Astrocyte (in vitro differentiated cells and primary cell): ENCODE measurements at places on chromosomes 5 and 9.

DNA sequence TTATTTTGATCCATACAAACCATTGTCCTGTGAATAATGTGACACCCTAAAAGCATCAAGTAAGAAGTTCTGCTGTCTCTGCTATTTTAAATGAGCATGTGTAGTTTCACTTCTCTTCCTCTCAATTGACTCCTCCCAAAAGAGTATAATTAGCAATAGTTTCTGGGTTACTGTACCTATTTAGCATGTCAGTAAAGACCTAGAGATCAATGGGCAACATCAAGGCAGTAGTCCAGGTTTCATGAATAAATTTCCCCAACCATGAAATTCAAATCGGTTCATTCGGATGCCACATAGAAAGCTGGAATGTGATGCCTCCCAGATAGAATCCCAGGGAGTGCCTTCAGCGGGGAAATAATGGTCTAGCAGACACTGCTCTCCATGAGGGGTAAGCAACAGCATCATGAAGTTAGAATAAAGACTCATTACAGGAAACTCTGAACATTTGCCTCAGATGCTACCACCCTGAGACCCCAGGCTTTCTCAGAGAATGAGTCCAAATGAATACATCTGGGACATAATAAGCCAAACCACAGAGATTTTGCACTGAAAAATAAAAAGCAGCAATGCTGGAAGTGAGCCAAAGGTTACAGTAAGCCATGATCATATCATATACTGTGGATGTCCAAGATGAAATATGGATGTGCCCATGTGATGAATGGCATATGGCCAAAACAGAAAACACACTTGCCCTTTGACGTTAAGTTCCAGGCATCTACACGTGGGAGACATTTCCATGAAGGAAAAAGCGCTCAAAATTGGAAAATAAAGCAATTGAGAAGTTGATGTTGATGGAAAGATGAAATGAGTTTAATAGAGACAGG is 1107.0 kb upstream of the SEMA6A start:
- H3K27me3 ChIP-seq = no peaks in the 10 kb centered on the region
- no peak overlapping the region for H3K4me3 ChIP-seq
- DNase-seq = no peak
- H3K36me3 ChIP-seq = no peaks in the 10 kb centered on the region

- H3K4me3 ChIP-seq = no peak overlapping the region
- H3K36me3 ChIP-seq = no peaks in the 10 kb centered on the region
- no peaks in the 10 kb centered on the region for H3K4me1 ChIP-seq
- no peaks in the 10 kb centered on the region for H3K27me3 ChIP-seq
- no peak for DNase-seq
Measured at GRCh38 chr9:89798547-89799120, 193.8 kb downstream of the GADD45G start.

GRCh38 chr5:145917288-145917687 is 19.1 kb upstream of the SH3RF2 start:
- H3K27me3 ChIP-seq = no peaks in the 10 kb centered on the region
- H3K27ac ChIP-seq = no peak overlapping the region
- H3K4me1 ChIP-seq = peaks cover 8% of the 10 kb centered on the region

DNA sequence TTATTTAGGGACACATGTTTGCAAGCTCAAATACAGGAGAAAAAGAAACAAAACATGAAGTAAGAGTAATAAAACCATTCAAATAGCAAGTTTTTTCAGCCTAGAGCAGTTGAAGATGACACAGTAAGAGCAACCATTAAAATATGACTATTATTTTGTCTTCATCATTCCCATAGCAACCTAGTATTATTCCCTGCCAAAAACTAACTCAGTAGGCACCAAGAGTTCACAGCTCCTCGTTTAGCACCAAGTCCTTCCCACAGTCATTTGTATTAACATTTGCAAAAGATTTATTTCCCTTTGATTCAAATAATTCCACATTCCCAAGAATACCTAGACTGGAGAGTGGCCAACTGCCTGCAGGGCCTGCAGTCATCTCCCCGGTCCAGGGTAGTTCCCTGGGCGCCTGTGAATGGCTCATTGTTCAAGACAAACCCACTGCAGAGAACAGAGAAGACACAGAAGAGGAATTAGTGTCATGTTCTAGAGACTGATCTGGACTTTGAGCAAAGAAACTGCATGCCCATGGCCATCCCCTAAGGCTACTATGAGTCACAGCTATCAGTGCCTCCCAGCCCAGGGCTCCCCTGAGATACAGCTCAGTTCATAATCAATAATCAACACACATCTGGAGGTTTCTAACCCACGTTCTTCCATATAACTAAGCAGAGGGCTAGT is 139.1 kb upstream of the MAP3K1 start:
- no peak overlapping the region for H3K27ac ChIP-seq
- no peak overlapping the region for H3K4me3 ChIP-seq
- H3K4me1 ChIP-seq = no peaks in the 10 kb centered on the region

- H3K27me3 ChIP-seq = no peaks in the 10 kb centered on the region
- H3K36me3 ChIP-seq = no peaks in the 10 kb centered on the region
- no peak overlapping the region for H3K4me3 ChIP-seq
- H3K27ac ChIP-seq = no peak overlapping the region
- no peaks in the 10 kb centered on the region for H3K4me1 ChIP-seq
Measured at GRCh38 chr5:107322936-107323335, 347.8 kb downstream of the EFNA5 start.

DNA sequence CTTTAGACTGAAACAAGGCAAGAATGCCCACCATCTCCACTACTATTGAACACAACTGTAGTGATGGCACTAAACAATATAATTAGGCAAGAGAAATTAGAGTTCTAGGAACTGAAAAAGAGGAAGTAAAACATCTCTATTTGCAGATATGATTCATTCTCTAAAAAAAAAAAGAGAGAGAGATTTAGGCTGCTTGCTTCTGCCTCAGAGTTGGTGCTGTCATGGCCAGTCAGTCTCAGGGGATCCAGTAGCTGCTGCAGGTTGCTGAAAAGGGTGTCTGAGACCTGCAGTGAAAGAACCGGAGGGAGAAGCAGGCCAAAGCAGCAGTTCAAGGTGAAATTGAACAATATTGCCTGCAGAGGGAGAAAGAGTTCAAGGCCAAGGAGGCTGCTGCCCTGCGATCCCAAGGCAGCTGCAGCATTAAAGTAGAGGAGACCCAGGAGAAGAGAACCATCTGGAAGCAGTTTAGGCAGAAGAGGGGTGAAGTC is 72.5 kb downstream of the AP3B1 start:
- H3K4me3 ChIP-seq = no peak overlapping the region
- H3K27me3 ChIP-seq = no peaks in the 10 kb centered on the region
- no peak for DNase-seq
- no peak overlapping the region for H3K27ac ChIP-seq
- H3K36me3 ChIP-seq = peaks cover 4% of the 10 kb centered on the region

DNA sequence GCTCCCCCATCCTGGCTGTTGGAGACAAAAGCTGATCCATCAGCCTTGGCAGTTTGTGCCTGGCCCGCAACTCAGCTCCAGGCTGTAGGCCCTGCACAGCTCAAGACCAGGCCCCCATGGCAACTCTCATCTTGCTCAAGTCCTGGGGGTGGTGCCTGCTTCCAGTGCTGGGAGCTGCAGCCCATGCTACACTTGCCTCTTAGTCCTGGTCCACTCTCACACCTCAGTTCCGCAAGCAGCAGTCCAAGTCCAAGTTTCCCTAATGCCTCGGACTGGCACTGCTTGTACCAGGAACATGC is 14.2 kb downstream of the AHRR start:
- H3K4me1 ChIP-seq = no peaks in the 10 kb centered on the region
- no peaks in the 10 kb centered on the region for H3K27me3 ChIP-seq
- no peak overlapping the region for H3K27ac ChIP-seq
- DNase-seq = no peak
- H3K4me3 ChIP-seq = no peak overlapping the region

DNA sequence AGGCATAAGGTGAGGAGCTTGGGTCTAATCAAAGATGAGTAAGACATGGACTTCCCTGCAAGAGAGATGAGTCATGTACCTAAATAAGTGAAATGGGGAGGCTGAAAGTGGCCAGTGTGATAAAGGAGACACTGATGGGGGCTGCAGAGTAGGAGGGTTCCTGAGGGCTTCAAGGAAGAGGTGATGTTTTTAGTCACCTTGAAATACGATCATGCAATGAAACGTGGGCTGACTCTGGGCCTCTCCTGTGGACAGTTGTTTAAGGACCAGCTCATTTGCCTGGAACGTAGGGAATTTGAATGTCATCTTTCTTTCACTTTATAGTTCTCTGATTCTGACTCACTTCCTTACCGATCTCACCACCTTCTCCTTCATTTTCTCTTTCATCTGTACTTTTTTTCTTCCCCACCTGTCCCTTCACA is 49.6 kb upstream of the CPLX2 start:
- DNase-seq = peak; percentile 2
- H3K4me3 ChIP-seq = no peak overlapping the region
- H3K4me1 ChIP-seq = no peaks in the 10 kb centered on the region
- H3K36me3 ChIP-seq = no peaks in the 10 kb centered on the region

- no peak overlapping the region for H3K27ac ChIP-seq
- DNase-seq = no peak
- no peaks in the 10 kb centered on the region for H3K4me1 ChIP-seq
- no peak overlapping the region for H3K4me3 ChIP-seq
- H3K27me3 ChIP-seq = no peaks in the 10 kb centered on the region
- no peaks in the 10 kb centered on the region for H3K36me3 ChIP-seq
Measured at GRCh38 chr9:17962747-17963146, 383.9 kb downstream of the SH3GL2 start.

GRCh38 chr5:444226-444625 is 1.2 kb downstream of the EXOC3 start:
- H3K27ac ChIP-seq = no peak overlapping the region
- peaks cover 21% of the 10 kb centered on the region for H3K36me3 ChIP-seq
- DNase-seq = no peak
- H3K27me3 ChIP-seq = no peaks in the 10 kb centered on the region

GRCh38 chr5:153367466-153367865 is 123.0 kb upstream of the GRIA1 start:
- no peak for DNase-seq
- no peaks in the 10 kb centered on the region for H3K36me3 ChIP-seq
- H3K4me1 ChIP-seq = no peaks in the 10 kb centered on the region
- no peaks in the 10 kb centered on the region for H3K27me3 ChIP-seq
- H3K4me3 ChIP-seq = no peak overlapping the region
- no peak overlapping the region for H3K27ac ChIP-seq

GRCh38 chr5:67986761-67987160 is 228.8 kb upstream of the PIK3R1 start:
- no peaks in the 10 kb centered on the region for H3K4me1 ChIP-seq
- no peak overlapping the region for H3K4me3 ChIP-seq
- H3K27me3 ChIP-seq = no peaks in the 10 kb centered on the region
- no peak for DNase-seq

DNA sequence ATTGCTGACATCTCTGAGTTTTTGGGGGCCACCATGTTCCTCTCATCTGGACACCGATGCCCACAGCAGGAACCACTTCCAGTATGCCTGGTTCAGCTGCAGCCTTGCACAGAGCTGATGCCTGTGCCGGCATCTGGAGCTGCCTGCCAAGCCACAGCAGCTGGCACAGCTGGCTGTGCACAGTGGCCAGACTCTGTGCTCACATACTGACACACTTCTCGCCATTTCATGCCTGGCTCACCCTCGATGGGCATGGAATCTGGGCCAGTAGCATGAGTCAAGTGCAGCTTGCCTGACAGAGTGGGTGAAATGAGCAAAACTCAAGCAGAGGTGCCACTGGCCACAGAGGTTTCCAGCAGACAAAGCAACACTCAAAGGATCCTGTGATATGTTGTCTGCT is 863.4 kb downstream of the DNAH5 start:
- H3K4me1 ChIP-seq = no peaks in the 10 kb centered on the region
- no peak overlapping the region for H3K27ac ChIP-seq
- no peak overlapping the region for H3K4me3 ChIP-seq
- no peak for DNase-seq
- H3K36me3 ChIP-seq = no peaks in the 10 kb centered on the region

- no peak overlapping the region for H3K4me3 ChIP-seq
- H3K4me1 ChIP-seq = no peaks in the 10 kb centered on the region
- no peak for DNase-seq
- H3K27me3 ChIP-seq = peaks cover 11% of the 10 kb centered on the region
- H3K27ac ChIP-seq = no peak overlapping the region
Measured at GRCh38 chr9:132498531-132499210, 83.7 kb upstream of the BARHL1 start.

GRCh38 chr5:175623088-175623487 is 34.8 kb upstream of the HRH2 start:
- no peaks in the 10 kb centered on the region for H3K4me1 ChIP-seq
- no peak overlapping the region for H3K27ac ChIP-seq
- H3K27me3 ChIP-seq = no peaks in the 10 kb centered on the region

- H3K27me3 ChIP-seq = no peaks in the 10 kb centered on the region
- H3K4me3 ChIP-seq = no peak overlapping the region
- peaks cover 41% of the 10 kb centered on the region for H3K36me3 ChIP-seq
- DNase-seq = no peak
- peaks cover 20% of the 10 kb centered on the region for H3K4me1 ChIP-seq
Measured at GRCh38 chr5:151036556-151036955, 16.2 kb downstream of the GPX3 start.

- H3K27ac ChIP-seq = no peak overlapping the region
- H3K27me3 ChIP-seq = peaks cover 13% of the 10 kb centered on the region
- no peak overlapping the region for H3K4me3 ChIP-seq
Measured at GRCh38 chr5:171492781-171493180, 73.3 kb downstream of the FGF18 start.

DNA sequence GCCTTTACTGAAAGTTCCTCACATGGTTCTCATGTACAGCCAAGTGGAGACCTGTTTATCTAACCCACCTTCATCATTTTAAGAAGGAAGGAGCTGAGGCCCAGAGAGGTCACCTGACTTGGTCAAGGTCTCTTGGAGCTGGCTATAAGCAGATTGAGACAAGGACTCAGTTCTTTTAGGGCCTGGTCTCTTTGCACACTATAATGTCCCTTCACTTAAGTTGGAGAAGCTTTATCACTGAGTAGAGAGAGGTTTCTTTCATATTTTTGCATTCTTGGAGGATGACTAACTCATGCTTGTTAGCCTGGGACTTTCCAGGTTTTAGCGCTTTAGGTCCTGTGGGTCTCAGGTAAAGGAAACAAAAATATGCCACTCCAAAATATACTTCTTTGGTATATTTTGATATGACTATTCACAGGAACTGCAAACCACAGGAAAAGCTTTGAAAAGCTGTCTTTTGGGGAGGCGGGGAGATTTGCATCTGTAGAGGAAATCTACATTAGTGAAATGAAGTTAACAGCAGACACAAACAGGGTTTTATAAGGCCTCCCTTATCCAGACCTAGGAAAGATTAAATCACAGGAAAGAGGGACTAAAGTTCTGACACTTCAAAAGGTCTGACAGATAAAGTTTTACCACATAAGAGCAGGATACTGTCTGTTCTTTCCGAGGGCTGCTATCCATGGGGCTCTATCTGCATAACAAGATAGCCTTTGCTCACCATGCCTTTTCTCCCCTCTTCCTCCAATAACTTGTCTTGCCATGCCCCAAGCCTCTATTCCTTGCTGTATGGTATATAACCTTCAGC is 95.8 kb upstream of the ANKRD55 start:
- H3K36me3 ChIP-seq = no peaks in the 10 kb centered on the region
- peaks cover 10% of the 10 kb centered on the region for H3K4me1 ChIP-seq
- DNase-seq = peak; percentile 71
- H3K27me3 ChIP-seq = no peaks in the 10 kb centered on the region
- peak overlapping the region; percentile 6 for H3K4me3 ChIP-seq
- peak overlapping the region; percentile 53 for H3K27ac ChIP-seq
